ENCODE measurements at places on chromosomes 16 and 17.

GRCh38 chr17:21678393-21679081 is 13.8 kb upstream of the KCNJ18 start:
- H3K27ac ChIP-seq = no peak overlapping the region
- no peaks in the 10 kb centered on the region for H3K4me1 ChIP-seq
- H3K4me3 ChIP-seq = no peak overlapping the region
- no peak for DNase-seq

GRCh38 chr16:67086822-67087221 is 22.9 kb upstream of the PHAF1 start:
- no peak overlapping the region for H3K4me3 ChIP-seq
- no peak for DNase-seq
- no peaks in the 10 kb centered on the region for H3K36me3 ChIP-seq
- no peaks in the 10 kb centered on the region for H3K27me3 ChIP-seq
- H3K27ac ChIP-seq = no peak overlapping the region
- H3K4me1 ChIP-seq = peaks cover 22% of the 10 kb centered on the region

- peak; percentile 33 for DNase-seq
- H3K4me1 ChIP-seq = no peaks in the 10 kb centered on the region
- H3K36me3 ChIP-seq = no peaks in the 10 kb centered on the region
- peaks cover 5% of the 10 kb centered on the region for H3K27me3 ChIP-seq
Observed at GRCh38 chr16:85819245-85819644, 19.8 kb downstream of the COX4I1 start.

GRCh38 chr16:61403386-61403785 is 632.9 kb downstream of the CDH8 start:
- H3K4me1 ChIP-seq = no peaks in the 10 kb centered on the region
- no peaks in the 10 kb centered on the region for H3K27me3 ChIP-seq
- no peak overlapping the region for H3K4me3 ChIP-seq

DNA sequence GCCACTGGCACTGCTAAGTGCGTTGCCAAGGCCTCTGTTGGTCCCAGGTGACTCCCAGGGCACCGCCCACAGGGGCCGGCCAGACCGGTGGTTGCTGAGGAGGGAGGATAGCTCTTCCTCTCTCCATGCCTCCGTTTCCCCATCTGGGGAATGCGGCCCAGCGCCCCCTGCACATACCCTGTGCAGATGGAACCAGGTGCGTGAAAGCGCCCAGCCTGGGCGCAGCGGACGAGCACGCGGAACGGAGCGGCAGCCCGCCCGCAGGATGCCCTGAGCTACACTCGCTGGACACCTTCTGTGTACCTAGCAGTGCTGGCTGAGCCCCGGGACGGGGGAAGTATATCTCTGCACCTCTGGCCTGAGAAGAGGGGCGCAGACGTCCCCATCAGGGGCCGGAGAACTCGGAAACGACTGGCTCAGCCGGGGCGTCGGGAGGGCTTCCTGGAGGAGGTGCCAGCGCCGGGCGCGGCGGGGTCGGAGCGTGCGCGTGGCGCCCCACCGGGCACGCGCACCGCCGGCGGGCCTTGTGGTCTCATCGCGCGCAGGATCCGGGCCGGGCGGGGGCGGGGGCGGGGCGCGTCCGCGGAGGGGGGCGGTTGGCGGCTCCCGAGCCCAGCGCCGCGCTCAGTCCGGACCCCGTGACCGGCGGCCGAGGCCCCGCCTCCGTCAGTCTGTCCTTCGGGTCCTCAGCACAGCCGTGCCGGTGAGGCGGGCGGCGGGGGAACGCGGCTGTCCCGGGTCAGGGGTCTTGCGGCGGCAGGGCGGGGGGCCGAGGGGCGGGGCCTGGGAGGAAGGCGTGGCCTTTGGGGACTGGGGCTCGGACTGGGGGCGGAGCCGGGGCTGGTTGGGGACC is at the start of the genes CCDC78 and HAGHL:
Gene CCDC78 (minus strand): TSS at position 6 of the 853 bp plus-strand sequence. CDS start 76 bp downstream, outside the sequence.
Gene HAGHL (plus strand): TSS at position 669 of the 853 bp plus-strand sequence. CDS start 404 bp downstream, outside the sequence.
- no peak within 1 kb of the TSS for H3K27ac ChIP-seq
- H3K4me1 ChIP-seq = peaks cover 26% of the 10 kb centered on the region
- H3K36me3 ChIP-seq = peaks cover 3% of the 10 kb centered on the region

- H3K27me3 ChIP-seq = no peaks in the 10 kb centered on the region
- no peak overlapping the region for H3K27ac ChIP-seq
- no peaks in the 10 kb centered on the region for H3K36me3 ChIP-seq
- no peaks in the 10 kb centered on the region for H3K4me1 ChIP-seq
Observed at GRCh38 chr17:41116297-41116696, 1.9 kb downstream of the KRTAP4-11 start.

- H3K4me3 ChIP-seq = no peak overlapping the region
- peaks cover 5% of the 10 kb centered on the region for H3K4me1 ChIP-seq
- H3K27ac ChIP-seq = no peak overlapping the region
- no peak for DNase-seq
- H3K36me3 ChIP-seq = no peaks in the 10 kb centered on the region
Observed at GRCh38 chr16:53662072-53662471, 41.6 kb downstream of the RPGRIP1L start.

- no peaks in the 10 kb centered on the region for H3K27me3 ChIP-seq
- no peak overlapping the region for H3K4me3 ChIP-seq
- H3K27ac ChIP-seq = no peak overlapping the region
Observed at GRCh38 chr17:74599448-74599939, 7.4 kb upstream of the CD300LD start.

DNA sequence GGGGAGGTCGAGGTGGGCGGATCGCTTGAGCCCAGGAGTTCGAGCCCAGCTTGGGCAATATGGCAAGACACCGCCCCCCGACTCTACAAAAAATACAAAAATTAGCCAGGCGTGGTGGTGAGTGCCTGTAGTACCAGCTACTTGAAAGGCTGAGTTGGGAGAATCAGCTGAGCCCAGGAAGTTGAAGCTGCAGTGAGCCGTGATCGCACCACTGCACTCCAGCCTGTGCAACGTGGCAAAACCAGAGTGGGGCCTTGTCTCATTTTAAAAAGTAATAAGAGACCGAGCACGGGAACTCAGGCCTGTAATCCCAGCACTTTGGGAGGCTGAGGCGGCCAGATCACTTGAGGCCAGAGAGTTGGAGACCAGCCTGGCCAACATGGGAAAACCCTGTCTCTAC is 24.4 kb upstream of the ABCC1 start:
- no peak overlapping the region for H3K27ac ChIP-seq
- H3K4me1 ChIP-seq = no peaks in the 10 kb centered on the region
- H3K4me3 ChIP-seq = no peak overlapping the region
- no peaks in the 10 kb centered on the region for H3K27me3 ChIP-seq
- no peak for DNase-seq

- H3K27me3 ChIP-seq = no peaks in the 10 kb centered on the region
- no peak overlapping the region for H3K4me3 ChIP-seq
- H3K4me1 ChIP-seq = peaks cover 38% of the 10 kb centered on the region
- peaks cover 36% of the 10 kb centered on the region for H3K36me3 ChIP-seq
- H3K27ac ChIP-seq = peak overlapping the region; percentile 18
- DNase-seq = no peak
Observed at GRCh38 chr16:66524601-66525164, 25.2 kb downstream of the TK2 start.

DNA sequence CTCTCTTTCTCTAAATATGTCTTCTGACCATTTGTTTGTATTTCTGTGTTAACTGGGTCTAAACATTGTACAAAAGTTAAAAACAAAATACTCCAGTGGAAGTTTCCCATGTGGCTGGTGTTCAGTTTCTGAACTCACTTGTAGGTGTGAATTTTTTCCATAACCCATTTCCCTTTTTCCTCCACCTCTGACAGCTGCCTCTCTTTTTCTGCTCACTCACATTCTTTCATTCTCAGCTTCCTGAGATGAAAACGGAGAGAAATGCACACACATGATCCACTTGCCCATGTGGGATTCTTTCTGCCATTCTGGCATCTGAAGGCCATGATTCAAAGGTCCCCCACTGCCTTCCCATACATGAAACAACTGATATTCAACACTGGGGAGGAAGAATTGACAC is 41.1 kb upstream of the ACSM2B start:
- no peak for DNase-seq
- no peak overlapping the region for H3K27ac ChIP-seq
- no peak overlapping the region for H3K4me3 ChIP-seq
- no peaks in the 10 kb centered on the region for H3K27me3 ChIP-seq
- H3K36me3 ChIP-seq = no peaks in the 10 kb centered on the region

- H3K36me3 ChIP-seq = no peaks in the 10 kb centered on the region
- H3K27me3 ChIP-seq = no peaks in the 10 kb centered on the region
- no peak for DNase-seq
- peak overlapping the region; percentile 77 for H3K27ac ChIP-seq
Observed at GRCh38 chr16:54647725-54648221, 282.9 kb upstream of the IRX5 start.

- no peak for DNase-seq
- no peaks in the 10 kb centered on the region for H3K27me3 ChIP-seq
- H3K4me1 ChIP-seq = no peaks in the 10 kb centered on the region
Observed at GRCh38 chr17:48258331-48258730, 150.8 kb downstream of the SNX11 start.

DNA sequence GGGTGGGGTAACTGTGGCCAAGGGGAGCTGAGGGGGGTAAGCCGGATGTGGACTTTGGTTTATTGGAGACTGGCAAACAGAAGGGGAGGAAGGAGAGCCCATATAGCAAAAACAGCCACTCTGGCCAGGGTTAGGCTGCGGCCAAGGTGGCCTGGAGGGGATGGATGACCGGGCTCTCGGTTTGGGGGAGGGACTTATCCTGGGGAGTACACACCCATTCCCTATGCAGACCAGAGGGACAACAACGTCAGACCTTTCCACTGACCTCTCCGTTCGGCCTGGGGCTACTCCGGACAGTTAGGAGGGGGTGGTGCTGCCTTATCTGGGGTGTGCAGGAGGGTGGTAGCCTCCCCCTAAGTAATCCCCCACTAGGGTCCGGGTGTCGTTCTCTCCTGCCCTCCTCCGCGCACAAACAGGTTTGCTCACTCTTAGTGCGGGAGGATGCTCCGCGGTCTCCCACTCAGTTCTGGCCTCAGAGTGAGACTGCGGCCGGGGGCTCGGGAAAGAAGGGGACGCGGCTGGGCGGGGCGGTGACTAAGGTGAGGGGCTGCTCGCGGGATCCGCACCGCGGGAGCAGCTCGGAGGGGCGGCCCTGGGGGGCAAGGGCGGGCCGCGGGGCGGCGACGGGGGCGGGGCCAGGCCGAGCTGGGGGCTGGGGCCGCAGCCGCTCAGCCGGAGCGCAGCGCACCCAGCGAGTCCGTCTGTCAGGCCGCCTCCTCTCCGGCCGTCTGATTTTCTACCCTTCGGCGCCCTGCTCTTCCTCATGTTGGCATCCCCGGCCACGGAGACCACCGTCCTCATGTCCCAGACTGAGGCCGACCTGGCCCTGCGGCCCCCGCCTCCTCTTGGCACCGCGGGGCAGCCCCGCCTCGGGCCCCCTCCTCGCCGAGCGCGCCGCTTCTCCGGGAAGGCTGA is at the start of gene WNK4:
Gene WNK4 (plus strand): TSS at position 675 of the 915 bp plus-strand sequence. CDS start 89 bp downstream, at position 764.
- no peak within 1 kb of the TSS for H3K27ac ChIP-seq
- peaks cover 19% of the 10 kb centered on the region for H3K4me1 ChIP-seq

All from thoracic aorta (tissue), 2 donors.